HEK293T (cell line): ENCODE measurements at places on chromosomes 1 and 21.

GRCh38 chr1:202498542-202498941 lies 150.0 kb downstream of the PPP1R12B start:
- DNase-seq = no peak

GRCh38 chr21:41362605-41363369 lies 960 bp downstream of the MX2 start:
- DNase-seq = no peak

DNA sequence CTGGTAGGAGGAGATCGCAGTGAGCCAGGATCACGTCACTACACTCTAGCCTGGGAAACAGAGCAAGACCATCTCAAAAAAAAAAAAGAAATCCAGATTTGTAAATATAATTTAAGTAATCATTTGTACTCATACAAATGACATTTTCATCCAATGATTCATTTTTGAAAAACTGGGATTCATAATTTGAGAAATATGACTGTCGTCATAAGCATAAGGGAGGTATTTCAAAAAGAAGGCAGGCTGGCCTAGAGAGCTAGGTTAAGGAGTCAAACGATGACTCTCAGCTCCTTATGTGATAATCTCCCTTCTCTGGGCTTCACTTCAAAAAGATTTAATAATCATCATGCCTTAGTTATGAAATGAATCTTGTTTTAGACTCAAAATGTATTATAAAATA lies 2.3 kb downstream of the GART start:
- DNase-seq = no peak

DNA sequence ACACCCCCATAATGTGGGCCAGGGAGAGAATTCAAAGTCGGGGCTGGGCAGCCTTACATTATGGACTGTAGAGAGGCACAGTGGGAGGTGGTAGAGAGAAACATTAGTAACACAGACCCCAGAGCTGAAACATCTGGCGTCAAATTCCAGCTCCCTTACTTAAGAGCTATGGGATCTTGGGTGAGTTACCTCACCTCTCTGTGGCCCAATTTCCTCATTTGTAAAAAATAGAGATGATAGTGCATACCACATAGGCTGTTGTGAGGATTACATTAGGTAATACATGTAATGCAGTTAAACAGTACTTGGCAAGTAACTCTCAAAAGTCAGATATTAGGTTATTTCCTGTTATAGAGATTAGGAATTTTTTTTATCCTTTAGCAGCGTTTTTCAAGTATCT lies 160.5 kb upstream of the KIAA0040 start:
- no peak for DNase-seq

- DNase-seq = no peak
Observed at GRCh38 chr1:38392861-38393260, 346.3 kb upstream of the POU3F1 start.

DNA sequence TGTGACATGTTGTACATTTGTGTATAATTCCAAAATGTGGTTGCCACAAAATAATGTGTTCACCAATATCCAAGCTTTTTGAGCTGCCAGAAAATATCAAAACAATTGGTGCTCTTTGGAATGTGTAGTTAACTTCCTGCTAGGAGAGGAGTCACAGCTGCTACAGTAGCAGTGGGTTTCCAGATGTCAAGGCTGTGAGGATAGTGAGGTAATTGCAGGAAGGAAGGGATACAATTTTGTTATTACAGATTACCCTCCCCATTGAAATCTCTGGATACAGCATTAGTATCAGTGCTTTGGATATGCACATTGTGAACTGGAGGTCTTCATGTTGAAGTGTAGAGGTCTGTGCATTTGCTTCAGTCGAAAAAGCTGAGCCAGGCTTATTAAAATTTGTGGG lies 253.2 kb downstream of the PTPRC start:
- no peak for DNase-seq

- no peak for DNase-seq
Observed at GRCh38 chr1:181033128-181033798, 520 bp upstream of the MR1 start.

DNA sequence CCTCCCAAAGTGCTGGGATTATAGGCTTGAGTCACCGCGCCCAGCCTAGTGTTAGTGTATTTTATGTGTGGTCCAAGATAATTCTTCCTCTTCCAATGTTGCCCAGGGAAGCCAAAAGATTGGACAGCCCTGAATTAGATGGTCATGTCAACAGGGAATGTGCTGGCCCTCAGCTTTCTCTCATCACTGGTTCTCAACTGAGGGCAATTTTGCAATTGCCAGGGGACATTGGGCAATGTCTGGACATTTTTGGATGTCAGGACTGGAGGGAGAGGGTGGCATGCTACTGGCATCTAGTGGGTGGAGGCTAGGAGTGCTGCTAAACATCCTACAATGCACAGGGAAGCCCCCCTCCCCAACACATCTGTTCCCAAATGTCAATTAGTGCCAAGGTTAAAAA lies 95.0 kb downstream of the LAMC2 start:
- DNase-seq = no peak

DNA sequence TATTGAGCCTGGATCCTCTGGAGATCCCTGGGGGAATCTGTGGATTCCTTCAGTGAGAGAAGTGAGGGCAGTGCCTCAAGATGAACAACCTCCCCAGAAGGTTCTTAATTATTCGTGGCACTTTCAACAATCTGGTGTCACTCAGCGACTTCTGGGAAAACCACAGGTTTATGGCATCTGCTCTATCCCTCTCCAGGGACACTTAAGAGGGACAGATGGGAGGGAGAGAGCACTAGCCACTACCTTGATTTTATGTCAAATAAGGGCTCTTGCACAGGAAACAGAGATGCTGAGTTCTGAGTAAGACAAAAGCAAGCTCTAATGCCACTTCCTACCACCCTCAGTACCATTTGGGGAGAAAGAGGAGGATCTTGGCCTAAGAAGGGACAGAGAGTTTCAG lies 21.2 kb upstream of the CHI3L1 start:
- no peak for DNase-seq
